ENCODE measurements at places on chromosomes 2 and 18.
A peak's percentile ranks its signal among the peaks of the same experiment; 100 is the strongest.

GRCh38 chr2:201059961-201060755, 11.3 kb downstream of the HYCC2 start:
- DNase-seq, result no peak

DNA sequence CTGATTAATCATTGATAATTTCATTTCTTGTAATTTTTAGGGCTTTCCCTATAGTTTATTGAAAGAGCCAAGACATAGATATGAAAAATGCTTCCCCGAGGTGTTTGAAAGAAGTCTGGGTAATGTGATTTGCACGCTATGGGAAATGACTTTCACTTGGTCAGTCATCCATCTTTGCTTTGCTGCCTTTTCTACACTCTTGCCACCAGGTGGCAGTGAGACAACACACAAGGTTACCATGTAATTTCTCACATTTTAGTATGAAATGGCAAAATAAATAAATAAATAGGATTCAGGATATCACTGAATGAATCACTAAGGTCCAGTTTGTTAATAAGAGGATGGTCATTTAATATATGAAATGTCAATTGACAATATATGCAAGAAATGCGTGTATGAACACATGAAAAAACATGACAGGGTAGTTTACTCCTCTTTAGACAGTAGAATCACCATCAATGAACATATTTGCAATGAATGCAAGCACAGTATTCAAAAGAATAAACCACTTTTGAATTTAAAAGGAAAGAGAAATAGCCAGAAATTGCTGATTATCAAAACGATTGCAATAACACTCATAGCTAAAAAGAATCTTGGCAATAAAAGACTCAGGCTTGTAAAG, 52.2 kb upstream of the KCNH7 start:
- no peak for DNase-seq

DNA sequence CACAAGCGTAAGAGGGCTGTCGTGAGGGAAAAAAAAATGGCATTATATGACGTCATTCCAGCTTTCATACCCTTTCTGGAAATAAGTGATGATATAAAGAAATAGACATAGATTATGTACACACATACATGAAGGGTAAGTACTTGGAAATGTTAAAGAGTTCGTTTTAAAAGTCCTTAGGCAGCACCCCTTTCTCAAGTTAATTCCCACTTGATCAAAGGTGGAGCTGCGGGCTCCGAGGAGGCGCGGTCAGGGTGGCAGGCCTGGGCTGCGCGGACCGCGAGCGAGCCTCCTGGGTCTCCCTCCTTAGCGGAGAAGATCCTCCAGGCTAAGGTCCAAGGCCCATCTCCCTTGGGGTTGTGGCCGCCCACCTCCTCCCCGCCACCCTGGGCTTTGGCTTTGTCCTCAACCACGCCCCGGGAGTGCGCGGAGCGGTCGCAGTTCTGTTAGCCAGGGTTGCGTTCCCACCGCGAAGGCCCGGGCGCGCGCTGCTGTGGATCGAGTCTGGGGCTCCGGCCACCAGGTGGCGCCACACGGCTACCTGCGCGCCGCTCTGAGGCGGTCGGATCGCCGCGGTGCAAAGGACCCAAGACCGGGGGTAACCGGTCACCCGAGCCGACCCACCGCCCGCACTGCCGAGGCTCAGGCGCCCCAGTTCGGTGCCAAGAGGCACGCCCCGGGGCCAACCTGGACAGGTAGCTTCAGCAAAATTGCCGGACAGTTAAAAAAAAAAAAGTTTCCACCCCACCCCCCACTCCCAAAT, 66.8 kb downstream of the HNRNPLL start:
- DNase-seq, result peak; percentile 79

DNA sequence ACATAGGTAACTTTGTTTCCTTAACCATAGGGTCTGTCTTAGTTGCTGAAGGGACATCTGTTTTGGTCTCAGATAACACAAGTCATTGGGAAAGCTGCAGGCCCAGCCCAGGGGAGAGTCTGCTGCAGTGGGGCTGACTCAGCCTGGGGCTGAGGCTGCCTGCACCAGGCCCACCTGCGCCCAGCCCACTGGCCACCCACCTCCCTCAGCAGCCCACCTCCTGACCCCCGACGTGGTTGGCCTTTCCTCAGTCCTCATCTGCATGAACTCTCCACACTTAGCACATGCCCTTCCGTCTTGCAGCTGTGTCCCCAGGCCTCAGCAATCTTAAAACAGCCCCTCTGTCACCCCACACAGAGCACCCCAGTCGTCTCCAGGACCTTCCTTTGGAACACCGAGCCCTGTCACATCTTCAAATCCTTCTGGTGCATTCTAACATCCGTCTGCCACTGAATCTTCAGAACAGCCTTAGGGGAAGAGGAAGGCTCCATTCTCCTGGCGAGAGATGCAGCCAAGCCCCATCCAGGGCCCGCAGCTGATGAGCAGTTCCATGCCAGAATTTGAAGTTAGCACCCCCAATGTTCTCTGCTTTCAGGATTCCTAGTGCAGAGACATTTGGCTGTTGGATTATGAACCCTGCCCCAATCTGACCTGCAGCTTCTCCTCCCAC, 231.4 kb downstream of the SEPTIN10 start:
- no peak for DNase-seq

DNA sequence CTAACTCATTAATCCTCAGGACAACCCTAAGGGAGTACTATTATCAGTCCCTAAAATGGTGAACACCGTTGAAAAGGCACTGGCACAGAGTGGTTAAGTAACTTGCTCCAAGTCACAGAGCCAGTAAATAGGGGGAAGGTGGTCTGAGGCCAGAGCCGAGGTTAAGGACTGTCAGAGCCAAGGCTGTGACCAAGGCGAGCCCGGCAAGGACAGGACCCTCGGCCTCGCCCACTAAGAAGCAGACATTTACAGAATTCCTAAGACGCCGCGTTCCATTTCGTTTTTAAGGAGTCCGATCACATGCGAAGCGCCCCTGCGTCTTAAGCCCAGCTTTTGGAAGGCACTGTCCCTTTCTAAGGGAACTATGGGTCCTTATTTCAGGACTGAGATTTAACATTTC, 1.1 kb downstream of the PDIA6 start:
- DNase-seq, result no peak

- no peak for DNase-seq
These were observed 89.7 kb upstream of the YWHAQ start for GRCh38 chr2:9720352-9721093.

DNA sequence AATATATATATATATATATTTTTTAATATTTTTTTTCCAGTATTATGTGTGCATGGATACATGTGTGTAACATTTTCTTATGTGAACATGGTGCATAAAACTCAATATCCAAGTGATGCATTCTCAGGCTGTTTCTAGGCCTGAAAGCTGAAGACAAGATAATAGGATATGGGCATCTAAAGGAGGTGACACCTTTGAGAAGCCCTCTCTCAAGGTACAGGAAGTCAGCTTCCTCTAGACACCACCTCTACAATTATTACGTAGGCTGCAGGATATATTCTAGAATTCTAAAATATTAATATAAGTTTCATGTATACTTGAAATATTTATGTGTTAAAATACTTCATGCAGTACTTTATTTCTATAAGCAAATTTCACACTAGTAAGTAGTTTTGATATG, 327.5 kb downstream of the PTPRM start:
- DNase-seq, result no peak

DNA sequence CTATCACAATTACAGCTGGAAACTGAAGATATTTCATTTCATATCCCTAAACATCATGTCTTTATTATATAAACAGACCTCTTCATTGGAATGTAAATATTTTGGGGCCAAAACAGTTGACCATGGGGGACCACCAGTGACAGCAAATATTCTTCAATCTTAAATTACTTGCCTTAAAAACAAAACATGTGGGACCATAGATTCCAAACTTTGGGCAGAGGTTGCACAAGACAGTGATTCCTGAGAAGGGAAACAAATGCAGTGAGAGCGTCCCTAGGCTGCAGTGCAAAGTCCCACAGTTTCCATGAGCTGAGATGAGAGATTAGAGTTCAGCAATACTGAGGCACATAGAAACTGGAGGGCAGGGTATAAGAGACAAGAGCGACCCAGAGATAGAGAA, 818.9 kb downstream of the CBLN2 start:
- no peak for DNase-seq

GRCh38 chr2:2564300-2565078, 233.4 kb upstream of the MYT1L start:
- no peak for DNase-seq

GRCh38 chr2:82124629-82125028, 1820.1 kb upstream of the LRRTM1 start:
- no peak for DNase-seq

DNA sequence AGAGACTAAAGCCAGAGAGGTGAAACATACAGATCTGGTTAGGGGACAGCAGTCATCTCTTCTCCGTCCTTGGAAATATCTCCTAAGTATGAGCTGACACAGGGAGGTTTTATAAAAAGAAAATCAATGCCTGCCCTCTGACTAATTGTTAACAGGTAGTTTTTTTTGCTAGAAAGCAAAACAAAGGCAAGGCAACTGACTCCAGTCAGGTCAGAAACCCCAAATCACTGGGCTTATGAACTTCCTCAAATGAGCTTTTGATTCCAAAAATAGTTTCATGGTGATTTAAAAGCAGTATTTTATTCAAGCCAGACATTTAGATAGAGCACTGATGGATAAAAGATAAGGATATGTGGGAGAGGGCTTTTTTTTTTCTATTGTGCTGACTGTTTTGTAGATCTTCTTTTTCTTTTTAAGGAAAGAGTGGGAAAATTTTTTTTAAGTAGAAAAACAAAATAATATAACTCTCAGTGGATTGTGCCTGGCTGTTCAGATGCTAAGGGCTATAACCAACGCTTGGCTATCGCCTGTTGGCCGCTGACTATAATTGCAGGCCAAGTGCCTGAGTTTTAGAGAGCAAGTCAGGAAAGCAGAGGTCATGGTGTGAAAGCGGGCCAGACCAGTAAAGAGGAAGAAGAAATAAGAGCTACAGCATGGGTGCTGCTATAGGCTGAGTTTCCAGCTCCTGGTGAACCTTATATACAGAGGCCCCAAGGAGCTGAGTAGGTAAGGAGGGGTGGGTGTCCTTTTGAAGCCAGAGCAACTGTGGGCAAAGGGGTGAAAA, 44.9 kb downstream of the MRPL35 start:
- no peak for DNase-seq

- DNase-seq, result no peak
These were observed 399.4 kb upstream of the HS6ST1 start for GRCh38 chr2:128717758-128718710.

GRCh38 chr2:10764096-10764785, 42.8 kb downstream of the ATP6V1C2 start:
- no peak for DNase-seq

DNA sequence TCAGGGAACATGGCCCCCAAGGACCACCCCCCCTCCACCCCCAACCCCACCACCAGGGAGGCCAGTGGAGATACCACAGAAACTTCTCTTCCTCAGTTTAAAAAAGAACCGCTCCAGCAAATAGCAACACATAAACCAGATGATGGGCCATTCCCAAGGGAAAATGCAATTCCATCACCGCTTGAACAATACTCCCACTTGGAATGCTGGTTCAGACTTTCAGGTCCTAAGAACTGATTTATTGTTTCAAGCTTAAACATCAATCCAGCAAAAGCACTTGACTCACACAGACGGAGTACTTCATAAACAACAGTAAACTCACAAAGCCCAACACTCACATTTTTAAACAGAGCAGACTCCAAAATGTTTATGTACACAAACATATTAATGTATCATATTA, 6.9 kb downstream of the HDAC4 start:
- DNase-seq, result no peak

DNA sequence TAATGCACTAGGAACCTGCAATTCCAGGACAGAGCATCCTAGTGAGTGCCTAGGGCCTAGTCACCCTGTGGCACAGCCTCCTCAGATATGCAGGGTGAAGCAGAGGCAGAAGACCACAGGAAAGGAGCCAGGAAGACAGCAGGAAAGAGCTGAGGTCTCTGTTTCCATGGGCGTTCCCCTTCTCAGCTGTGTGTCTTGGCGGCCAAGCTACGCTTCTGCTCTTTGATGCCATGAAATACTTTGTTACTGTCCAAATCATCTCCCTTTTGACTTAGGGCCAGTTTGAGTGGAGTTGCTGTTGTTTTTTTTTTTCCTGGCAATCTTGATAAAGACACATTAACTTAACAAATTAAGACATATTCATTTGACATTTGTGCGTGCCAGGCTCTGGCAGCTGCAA, 67.3 kb downstream of the APOB start:
- DNase-seq, result no peak

DNA sequence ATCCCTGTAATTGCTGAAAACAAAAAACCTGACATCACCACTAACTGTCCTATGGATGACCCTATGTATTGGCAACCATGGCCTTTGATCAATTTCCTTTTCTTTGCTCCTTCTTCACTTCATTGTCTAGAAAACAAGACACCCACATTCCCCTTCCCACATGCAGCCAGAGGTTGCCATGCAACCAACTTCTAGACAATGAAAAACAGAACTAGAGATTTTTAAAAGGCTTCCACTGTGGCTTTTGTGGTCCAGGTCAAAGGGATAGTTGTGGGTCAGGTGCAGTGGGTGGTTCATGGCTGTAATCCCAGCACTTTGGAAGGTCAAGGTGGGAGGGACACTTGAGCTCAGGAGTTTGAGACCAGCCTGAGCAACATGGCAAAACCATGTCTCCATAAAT, 139.3 kb upstream of the DOK6 start:
- DNase-seq, result no peak

DNA sequence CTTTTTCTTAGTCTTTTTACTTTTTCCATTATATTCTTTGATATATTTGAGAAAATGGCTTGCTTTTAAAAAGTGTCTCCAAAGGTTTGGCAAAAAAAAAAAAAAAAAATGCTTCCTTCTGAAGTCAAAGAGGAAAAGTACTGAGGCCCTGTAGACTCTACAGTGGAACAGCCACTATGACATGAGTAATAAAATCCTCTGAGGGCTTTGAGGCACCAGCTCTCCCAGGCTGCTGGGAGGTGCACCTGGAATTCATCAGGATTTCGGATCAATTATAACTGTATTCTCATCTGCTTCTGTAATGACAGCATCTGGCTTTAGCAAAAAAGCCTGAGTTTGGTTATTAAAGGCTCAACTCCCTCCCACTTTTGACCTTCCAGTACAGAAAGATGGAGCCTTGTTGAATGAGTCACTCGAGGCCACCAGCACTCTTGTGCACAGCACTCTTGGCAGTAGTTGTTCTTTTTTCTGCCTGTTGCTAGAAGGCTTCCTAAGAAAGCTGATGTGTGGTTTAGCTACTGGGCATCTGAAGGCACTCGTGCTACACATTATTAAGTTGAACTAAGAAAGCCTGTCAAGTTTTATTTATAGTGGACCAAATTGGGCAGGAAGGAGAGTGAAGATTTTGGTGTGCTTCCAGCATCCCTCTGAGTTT, 131.3 kb downstream of the PRPF40A start:
- no peak for DNase-seq

- DNase-seq, result no peak
These were observed 18.2 kb downstream of the PFN4 start for GRCh38 chr2:24104906-24105305.
